Glutamatergic neuron (in vitro differentiated cells): ENCODE measurements at places on chromosomes 3 and 15.

- DNase-seq: no peak
Observed at GRCh38 chr3:4758957-4759656, 220.1 kb upstream of the BHLHE40 start.

DNA sequence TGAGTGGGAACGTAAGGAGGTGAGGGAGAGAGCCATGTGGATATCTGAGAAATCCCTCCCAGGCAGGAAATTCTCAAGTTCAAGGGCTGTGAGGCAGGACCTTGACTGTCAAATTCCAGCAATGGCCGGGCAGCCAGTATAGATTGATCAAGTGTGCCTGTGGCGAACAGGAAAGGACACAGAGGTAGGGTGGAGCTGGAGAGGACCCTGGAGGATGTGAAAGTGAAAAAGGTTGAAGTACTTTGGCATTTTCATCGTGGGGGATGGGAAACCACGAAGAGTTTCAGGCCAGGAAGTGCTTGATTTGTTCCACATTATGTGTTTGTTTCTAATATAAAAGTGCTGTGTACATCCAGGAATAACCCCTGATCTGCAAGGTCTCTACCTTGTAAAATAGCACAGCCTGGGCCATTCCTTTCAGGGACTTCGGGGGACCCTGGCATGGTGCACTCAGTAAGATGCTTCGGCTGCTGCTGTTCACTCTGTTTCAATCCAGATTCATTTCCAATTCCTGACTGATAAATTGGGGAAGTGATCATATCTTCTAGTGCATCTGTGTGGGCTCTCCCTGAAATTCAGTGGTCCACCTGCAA, 156.6 kb downstream of the MCTP2 start:
- DNase-seq: no peak

DNA sequence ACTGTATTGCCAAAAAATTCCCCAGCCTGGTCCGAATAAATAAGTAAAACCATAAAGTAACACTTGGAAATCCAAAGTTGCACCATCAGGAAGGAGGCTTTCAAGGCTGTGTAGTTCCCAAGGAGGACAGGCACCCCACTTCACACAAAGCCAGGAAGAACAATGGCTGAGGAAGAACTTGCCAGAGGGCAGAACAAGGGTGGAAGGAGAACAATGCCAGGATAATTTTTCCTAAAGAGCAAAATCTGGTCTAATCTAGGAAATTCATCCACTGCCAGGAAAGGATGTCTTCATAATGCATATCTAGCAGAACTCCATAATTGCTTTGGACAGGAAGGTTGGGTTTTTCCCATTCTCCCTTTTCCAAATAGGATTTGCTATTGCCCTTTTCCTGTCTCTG, 15.7 kb upstream of the ARID3B start:
- DNase-seq: no peak

DNA sequence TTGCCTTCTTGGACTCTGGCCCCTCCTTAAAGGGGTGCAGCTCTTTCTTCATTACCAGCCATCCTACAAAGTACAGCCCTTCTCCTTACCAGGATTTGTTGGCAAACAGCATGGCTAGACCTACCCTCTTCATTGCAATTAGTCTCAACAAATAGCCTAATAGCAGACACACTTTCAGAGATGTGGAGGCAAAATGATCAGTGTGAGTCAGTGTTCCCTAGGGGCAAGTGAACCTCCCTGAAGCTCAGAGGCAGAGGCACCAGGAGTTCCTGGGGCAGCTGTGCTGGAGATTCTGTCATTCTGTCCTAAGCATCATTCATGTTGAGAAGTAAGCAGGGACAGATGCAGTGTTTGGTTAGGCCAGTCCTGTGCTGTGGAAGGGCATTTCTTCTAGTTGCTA, 14.6 kb upstream of the MECOM start:
- DNase-seq: no peak

DNA sequence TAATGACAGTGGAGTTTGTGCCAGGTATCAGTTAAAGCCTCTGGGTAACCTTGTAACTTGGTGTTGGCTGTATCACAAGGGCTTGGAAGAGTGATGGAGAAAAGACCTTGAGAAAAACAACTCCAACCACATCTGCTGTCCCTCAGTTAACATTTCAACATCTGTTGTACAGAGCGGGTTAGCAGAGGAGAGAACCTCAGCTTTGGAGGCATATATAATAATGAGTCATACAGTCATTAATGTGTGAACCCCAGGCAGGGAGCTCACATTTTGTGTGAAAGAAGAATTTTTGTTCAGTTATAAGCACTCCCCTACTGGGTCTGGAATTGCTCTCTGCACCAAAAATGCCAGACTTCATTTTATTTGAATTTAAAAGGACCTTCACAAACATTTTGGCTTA, 439.5 kb downstream of the PDCD6IP start:
- DNase-seq: no peak

- DNase-seq: no peak
Observed at GRCh38 chr3:138199851-138200250, 12.8 kb downstream of the ARMC8 start.

GRCh38 chr3:186754006-186754405, 29.4 kb upstream of the EIF4A2 start:
- no peak for DNase-seq

DNA sequence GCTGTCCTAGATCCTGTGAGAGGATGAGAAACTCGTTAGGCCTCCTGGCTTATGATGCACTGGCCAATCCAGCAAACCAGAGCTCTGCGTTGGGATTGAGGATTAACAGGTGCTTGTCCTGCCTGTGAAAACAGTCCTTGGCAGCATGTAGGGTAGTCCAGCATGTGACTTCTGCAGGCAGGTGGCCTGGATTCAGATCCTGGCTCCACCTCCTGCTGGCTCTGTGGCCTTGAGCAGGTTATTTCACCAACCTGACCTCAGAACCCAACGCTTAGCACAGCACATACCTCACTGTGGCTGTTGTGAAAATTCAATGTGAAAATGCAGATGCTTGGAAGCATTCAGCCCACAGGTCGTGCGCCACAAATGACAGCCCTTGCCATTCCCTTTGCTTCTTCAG, 33.6 kb downstream of the PLA2G4D start:
- no peak for DNase-seq

- no peak for DNase-seq
Observed at GRCh38 chr3:32596909-32597369, 26.3 kb upstream of the DYNC1LI1 start.

DNA sequence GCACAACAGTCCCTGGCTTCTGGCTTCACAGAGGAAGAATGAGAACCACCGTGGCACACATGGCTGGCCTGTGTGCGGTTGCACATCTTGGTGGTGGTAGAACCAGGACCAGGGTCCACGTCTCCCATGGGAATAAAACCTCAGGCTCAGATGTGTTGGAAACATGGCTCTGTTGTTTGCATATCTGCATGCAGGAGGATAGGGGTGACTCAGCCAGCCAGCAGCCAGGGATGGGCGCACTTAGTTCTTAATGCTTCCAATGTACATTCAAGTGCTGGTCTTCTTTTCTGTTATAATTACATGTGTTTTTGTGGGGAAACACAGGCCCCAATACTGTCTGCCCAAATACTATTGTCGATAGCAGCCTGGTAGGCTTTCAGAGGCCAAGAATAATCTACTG, 35.8 kb upstream of the BCL2L10 start:
- DNase-seq: no peak

GRCh38 chr3:194488055-194488742, 1.4 kb upstream of the ATP13A3 start:
- no peak for DNase-seq

DNA sequence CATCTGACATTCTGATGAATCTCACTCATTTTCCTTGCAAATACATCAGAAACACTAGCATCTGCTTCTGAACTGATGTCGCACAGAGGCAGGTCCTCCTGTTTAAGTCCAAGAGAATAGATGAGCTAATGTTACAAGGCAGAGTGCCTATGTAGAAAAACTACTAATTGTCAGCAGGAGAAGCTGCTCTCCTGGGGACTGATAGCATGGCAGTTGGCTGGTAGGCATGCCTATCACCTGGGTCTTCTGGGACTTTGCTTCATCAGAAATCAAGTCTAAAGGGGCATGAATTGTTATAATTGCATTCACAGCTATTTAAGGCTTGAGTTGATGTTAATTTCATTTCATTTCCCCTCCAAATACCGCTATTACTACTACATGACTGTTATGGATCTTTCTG, 457.2 kb downstream of the RAP2B start:
- DNase-seq: peak; percentile 40

GRCh38 chr15:44882499-44882968, 74.0 kb upstream of the TERB2 start:
- DNase-seq: no peak

GRCh38 chr3:158911586-158911985, 109.7 kb downstream of the MFSD1 start:
- DNase-seq: no peak

- no peak for DNase-seq
Observed at GRCh38 chr15:43215961-43216360, 4.9 kb downstream of the EPB42 start.

GRCh38 chr3:171127611-171128010, 101.1 kb upstream of the SLC2A2 start:
- no peak for DNase-seq

GRCh38 chr3:10788451-10788850, 27.6 kb upstream of the SLC6A11 start:
- DNase-seq: no peak

DNA sequence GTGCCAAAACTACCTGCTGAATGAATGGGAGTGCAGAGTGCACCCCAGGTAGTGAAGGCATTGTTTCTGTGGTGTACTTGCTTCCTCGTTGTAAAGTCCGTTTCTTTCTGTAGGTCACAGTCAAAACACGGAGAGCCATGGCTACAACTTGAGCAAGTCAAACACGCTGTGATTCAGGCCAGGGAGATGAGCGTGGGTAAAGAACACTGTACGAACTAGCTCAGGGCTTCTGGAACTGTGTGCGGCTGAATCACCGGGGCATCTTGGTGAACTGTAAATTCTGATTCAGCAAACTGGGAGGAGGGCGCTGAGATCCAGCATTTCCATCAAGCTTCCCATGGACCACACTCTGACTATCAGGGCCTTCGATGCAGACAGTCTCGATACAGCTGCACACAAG, 5.0 kb upstream of the TNK2 start:
- DNase-seq: no peak
